Stimulated activated CD4-positive, alpha-beta T cell treated with anti-CD3 and anti-CD28 coated beads, Interleukin-2, amount 100 ng/mL, for 24 hours (primary cell): ENCODE measurements at places on chromosomes 7 and 10.

- DNase-seq, result no peak
Observed at GRCh38 chr7:24500599-24500998, 72.7 kb upstream of the PALS2 start.

GRCh38 chr10:80540981-80541750 lies 3.5 kb downstream of the SH2D4B start:
- DNase-seq, result no peak

GRCh38 chr7:8536431-8536830 lies 103.0 kb downstream of the NXPH1 start:
- DNase-seq, result no peak

GRCh38 chr7:152402384-152403250 lies 33.2 kb downstream of the KMT2C start:
- DNase-seq, result no peak

- no peak for DNase-seq
Observed at GRCh38 chr10:110503528-110504110, 5.9 kb downstream of the DUSP5 start.
